ENCODE measurements at places on chromosomes 7 and 10.

GRCh38 chr10:69408318-69409175 lies 8.2 kb downstream of the TACR2 start:
- peak; percentile 79 for DNase-seq

DNA sequence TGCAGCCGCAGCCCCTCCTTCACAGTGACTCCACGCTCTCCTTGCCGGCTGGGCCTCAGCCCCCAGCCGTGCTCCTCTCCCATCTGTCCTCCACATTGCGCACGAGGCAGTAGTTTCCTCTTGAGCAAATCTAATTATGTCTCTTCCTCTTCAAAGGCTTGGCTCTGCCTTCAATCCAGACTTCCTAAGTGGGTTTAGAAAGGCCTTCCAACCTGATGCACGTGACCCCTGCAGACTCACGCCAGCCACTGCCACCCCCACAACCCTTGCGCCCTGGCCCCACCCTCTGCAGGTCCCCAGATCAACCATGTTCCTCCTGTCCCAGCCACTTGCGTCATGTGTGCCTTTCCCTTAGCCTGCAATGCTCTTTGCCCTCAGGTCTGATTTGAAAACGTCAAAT lies 75.0 kb upstream of the ADAM12 start:
- no peak for DNase-seq

- no peak for DNase-seq
These were observed 802.5 kb downstream of the GRM8 start for GRCh38 chr7:126450269-126450671.

DNA sequence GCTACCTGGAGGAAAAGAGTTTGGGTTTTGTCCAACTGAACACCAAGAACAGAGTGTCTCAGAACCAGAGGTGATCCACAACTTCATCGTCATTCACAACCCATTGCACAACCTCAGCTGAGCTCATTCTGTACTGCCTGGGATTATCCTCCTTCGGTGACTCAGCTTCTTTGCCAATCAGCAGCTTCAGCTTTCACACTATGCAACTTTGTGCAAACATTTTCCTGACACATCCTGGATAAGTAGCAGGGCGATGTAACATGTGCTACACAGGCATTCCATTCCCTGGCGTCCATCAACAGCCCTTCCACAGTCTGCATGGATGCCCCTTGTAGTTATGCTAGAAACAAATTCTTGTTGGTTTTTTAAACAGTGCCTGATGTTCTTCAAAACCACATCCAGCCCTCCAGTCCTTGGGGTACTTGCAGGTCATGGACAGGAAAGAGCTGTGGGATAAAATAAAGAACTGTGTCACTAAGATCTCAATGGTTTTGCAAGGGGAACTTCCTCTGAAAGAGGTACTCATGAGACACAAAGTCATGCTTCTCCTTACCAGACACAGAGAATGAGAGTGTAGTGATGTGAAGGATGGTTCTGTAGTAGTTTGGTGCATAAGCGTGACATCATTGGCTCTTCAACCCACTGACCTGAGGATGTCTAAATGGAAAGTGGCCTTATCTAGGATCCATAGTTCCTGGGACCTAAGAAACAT lies 478.5 kb downstream of the KIF20B start:
- DNase-seq: no peak

GRCh38 chr7:7933915-7934526 lies 34.6 kb upstream of the GLCCI1 start:
- no peak for DNase-seq

- DNase-seq: no peak
These were observed 143.5 kb downstream of the ELFN1 start for GRCh38 chr7:1813394-1814088.

Measured in omental fat pad (tissue), 4 donors.